Foreskin fibroblast (primary cell): ENCODE measurements at places on chromosomes 3 and 15.

DNA sequence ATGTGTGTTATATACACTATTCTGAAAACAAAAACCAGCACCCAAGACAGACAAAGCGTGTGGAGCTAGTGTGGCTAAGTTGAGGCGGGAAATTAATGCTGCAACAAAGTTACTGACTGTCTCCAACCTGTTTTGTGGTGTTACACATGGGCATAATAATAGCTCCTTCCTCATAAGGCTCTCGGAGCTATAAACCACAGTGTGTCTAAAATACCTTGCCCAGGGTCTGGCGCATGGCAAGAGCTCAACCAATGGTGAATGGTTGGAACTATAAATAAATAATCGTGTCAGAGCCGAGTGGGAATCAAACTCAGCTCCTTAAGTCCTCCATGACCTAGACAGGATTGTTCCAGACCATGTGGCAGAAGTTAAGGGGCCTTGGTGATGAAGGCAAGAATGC, 35.9 kb upstream of the TFRC start:
- no peak for DNase-seq

GRCh38 chr3:164418414-164418813, 659.9 kb downstream of the SI start:
- no peak for DNase-seq

GRCh38 chr3:128945041-128945877, 48.6 kb downstream of the CFAP92 start:
- DNase-seq: no peak

GRCh38 chr3:117101697-117102096, 392.1 kb downstream of the TUSC7 start:
- peak; percentile 64 for DNase-seq

GRCh38 chr15:57440799-57441198, 64.5 kb downstream of the CGNL1 start:
- DNase-seq: peak; percentile 61

DNA sequence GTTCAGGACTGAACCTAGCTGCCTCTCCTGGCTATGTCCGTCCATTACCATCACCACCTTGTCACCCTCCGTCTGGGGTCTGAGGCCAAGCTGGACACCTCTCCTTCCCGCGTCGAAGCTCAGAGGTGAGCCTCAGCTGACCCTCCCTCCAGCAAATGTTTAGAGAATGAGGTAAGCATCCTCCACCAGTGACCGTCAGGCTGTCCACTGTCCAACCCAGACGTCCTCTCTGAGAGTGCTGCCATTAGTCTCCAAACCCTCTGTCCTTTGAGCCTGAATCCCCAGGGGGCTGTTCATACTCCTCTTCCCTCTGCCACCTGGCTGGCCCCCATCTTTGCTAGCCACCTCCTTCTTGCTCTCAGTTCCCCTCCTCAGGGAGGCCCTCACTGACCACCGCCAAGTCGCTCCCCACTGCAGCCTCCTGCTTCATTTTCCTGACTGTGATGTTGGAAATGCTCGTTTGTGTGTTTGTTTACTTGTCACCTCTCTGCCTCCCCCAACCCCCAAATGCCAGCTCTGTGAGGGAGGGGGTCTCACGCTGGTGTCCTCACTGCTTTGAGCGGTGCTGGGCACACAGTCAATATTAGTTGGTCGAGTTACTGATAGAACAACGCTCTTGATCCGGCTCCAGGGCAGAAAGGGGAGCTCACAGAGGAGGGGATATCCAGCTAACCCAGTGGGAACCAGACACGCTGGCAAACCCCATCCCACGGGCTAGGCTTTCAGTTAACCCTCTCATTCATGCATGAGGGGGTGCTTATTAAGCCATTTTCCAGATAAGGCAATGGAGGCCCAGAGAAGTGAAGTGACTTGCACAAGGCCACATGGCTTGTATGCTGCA, 64.9 kb downstream of the IQSEC1 start:
- no peak for DNase-seq

DNA sequence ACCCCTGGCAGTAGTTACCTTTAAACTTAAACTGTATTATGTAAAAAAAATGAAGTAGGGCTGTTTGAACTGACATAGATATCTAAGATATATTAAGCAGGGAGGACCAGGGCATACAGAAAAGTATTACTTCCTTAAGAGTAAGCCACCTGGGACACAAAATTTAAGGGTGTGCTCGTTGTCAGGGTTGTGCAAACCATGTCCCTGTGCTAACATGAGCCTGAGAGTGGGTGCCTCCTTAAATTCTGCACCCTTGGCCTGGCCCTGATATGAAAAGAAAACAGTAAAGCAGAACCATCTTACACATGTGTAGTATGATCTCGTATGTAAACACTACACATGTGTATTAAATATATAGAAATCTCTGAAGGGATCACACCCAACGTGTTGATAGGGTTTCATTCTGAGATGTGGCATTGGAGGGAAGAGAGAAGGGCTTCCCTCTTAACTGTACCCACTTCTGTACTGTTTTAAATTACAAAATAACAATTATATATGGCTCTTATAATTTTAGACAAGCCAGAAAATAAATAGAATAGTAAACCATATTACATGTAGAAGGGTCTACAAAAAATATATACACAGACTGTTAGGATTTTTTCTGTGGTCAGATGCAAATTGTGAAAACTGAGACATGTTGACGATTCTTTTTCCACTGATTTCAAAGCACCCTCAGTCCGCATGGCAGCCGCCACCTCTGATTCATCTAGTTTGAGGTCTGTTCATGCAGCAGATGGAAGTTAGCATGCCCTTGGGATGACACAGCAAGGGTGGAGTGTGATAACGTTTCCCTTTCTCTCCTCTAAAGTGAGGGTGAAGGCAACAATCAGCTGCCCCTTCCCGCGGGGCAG, 400.8 kb upstream of the PROK2 start:
- DNase-seq: peak; percentile 88

GRCh38 chr3:4432259-4432658, 34.8 kb downstream of the SUMF1 start:
- DNase-seq: no peak

DNA sequence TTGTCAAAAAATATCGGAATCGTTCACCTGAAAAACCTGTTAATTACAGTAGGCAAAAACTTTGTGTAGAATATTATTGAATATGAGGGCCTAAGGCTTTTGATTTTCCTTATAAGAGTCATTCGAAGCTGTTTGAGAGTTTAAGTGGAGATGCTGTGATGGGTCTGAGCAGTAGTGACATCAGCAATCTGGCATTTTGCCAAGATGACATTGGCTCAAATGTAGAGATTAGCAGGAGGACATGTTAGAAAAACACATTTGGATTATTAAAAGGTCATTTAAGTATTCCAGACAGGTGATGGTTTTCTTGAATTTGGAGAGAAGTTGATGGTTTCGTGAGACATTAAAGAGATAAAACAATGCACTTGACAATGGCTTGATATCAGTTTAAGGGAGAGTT, 12.9 kb downstream of the OR5AC2 start:
- DNase-seq: no peak

- DNase-seq: no peak
These were observed 4.1 kb downstream of the GAP43 start for GRCh38 chr3:115627180-115628074.

DNA sequence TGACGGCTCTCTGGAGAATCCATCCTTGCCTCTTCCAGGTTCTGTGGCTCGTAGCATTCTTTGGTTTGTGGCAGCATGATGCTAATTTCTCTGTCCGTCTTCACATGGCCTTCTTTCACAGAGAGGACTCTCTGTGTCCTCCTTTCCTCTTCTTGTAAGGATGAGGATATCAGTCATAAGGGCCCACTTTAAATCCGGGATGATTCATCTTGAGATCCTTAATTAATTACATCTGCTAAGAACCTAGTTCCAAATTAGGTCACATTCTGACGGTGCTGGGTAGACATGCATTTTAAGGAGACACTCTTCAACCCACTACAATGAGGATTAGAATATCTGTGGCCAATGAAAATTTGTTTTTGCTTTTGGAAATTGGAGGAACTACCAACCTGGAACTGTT, 15.7 kb upstream of the GXYLT2 start:
- DNase-seq: peak; percentile 84

- DNase-seq: peak; percentile 79
These were observed 23.4 kb upstream of the SLC2A2 start for GRCh38 chr3:171049861-171050444.

DNA sequence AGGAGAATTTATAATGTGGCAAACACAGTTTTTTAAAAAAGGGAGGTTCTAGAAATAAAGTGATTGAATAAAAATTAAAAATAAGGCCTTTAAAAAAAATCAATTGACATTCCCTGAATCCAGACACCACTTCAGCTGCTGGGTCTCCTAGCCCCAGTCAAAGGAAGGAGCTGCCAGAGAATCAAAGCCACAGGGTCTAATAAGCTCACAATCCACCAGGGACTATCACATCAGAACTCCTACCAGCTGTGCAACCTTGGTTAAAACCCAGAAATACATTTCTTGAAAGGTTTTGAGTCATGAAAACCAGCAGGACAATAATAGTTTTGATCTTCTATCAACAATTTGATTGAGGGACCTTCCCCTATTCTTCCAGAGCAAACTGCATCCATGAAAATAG, 134.5 kb downstream of the MECOM start:
- no peak for DNase-seq

DNA sequence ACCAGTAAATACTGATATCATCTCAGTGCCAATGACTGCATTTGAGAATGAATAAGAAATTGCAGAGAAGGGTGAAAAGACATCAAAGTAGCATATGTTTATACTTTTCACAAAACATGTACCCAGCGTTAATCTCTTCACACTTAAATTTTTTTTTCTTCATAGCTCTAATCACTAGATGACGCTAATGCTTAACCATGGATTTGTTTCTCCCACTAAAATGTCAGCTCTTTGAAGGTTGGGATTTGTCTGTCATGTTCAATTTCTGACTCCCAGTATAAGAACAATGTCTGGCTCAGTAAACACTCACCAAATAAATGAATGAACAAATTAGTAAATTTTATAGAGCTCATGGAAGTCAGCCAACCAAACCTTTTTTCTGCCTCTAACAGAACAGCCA, 78.3 kb upstream of the LMCD1 start:
- DNase-seq: no peak

- no peak for DNase-seq
These were observed 28.3 kb upstream of the MINDY4B start for GRCh38 chr3:150933473-150933995.

- no peak for DNase-seq
These were observed 287.8 kb downstream of the XXYLT1 start for GRCh38 chr3:194983121-194983520.

- DNase-seq: no peak
These were observed 35.2 kb upstream of the SLC2A2 start for GRCh38 chr3:171061749-171062148.

DNA sequence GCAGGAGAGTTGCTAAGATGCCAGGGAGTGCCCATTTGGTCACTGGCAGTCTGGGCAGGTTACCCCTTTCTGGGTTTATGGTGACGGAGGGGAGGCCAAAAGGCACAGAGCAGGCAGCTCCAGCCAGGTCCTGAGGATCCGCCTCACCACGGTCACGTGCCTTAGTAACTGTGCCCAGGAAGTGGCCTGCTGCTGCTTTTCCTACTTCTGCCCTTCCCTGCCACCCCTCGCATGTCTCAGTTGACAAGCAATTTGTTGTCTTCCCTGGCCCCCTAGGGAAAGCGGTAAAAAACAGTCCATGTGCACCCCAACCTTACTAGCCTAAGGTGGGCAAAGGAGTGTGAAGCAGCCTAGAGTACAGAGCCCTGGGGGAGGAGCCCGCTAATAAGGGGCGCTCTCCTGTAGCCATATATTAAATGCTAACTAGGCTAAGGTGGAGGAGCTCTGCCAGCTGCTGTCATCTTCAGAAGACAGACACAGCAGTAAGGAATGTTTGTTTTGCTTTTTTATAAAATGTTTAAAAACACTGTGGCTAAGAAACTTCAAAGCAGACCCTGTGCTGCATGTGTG, 9.1 kb upstream of the LIPH start:
- DNase-seq: no peak

GRCh38 chr3:183500981-183501704, 54.4 kb downstream of the KLHL6 start:
- DNase-seq: no peak

DNA sequence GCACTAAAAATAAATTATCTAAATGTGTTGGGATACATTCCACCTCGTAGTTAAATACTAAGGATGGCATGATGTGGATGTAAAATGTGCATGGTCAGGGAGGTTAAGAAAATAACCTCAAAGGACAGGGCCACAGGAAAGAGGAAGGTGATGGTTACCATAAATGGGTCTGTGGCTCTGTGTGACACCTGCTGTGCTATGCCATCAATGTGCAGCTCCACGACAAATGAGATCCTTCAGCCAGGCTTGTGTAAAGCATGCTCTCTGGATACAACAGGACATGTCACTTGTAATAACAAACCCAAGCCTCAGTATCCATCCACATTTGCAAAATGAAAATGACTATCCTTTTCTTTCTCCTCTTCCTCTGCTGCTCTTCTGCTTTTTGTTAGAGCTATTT, 456.7 kb upstream of the RASGRP1 start:
- DNase-seq: no peak

- DNase-seq: no peak
These were observed 150.5 kb upstream of the THBS1 start for GRCh38 chr15:39430389-39430788.

- DNase-seq: no peak
These were observed 58.0 kb downstream of the GABRG3 start for GRCh38 chr15:27028858-27029477.

GRCh38 chr3:115211810-115212492, 64.9 kb upstream of the ZBTB20 start:
- DNase-seq: no peak

GRCh38 chr15:100060276-100060926, 281.4 kb downstream of the ADAMTS17 start:
- DNase-seq: no peak

DNA sequence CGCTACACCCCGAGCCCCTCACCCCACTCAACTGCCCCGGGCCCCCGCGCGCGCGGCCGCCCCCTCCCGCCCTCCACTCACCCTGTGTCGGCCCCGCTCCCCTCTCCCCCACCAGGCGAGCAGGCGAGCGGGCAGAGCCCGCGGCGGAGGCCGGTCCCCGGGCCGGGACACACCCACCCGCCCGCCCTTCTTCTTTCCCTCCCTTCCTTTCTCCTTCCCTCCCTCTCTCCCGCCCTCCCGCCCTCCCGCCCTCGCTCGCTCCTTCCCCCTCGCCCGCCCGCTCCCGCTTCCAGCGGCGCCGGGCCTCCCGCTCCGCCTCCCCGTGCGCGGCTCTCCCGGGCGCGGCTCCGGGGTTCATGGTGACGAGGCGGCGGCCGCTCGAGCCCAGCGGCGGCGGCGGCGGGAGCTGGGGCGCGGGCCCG, at the start of gene CTDSPL:
Gene CTDSPL, plus strand, starts transcription at position 261 of the 422 bp plus-strand sequence. CDS start 320 bp downstream, outside the sequence.
- peak; percentile 80 for DNase-seq

GRCh38 chr15:37112171-37112570, 11.8 kb upstream of the MEIS2 start:
- DNase-seq: no peak
